ENCODE measurements at places on chromosomes 12 and 14.

DNA sequence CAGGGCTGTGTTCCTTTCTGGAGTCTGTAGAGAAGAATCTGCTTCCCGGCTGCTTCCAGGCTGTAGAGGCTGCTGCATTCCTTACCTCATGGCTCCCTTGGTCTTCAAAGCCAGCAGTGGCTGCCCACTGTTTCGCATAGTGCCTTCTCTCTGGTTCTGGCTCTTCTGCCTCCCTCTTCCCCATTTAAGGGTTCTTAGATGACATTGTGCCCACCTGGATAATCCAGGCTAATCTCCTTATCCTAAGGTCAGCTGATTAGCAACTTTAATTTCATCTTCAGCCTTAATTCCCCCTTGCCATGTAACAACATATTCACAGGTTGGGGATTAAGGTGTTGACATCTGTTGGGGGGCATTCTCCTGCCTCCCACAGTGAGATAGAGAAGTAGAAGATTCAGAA is 208.6 kb upstream of the TMTC1 start:
- DNase-seq, result no peak

DNA sequence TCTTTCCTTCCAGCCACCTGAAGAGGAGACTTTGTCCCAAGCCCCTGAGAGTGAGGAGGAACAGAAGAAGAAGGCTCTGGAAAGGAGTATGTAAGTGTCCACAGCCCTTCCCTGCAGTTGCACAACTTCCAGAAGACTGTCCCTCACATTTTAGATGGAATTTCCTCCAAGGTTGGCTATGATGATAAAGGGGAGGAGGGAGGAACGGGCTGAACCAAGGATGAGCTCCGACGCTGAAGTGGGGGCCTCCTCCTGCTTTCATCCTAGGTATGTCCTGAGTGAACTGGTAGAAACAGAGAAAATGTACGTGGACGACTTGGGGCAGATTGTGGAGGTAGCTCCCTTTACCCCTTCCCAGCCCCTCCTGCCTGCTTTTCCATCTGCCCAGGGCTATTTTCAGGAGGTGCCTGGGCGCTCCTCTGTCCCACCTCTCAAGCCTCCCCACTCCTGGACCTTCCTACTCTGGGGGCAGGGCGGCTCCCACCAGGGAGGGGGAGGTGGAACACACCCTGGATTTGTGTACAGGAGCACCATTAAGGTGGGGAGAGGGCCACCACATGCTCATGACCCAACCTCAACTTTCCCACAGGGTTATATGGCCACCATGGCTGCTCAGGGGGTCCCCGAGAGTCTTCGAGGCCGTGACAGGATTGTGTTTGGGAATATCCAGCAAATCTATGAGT is 2.3 kb downstream of the ARHGEF25 start:
- DNase-seq, result no peak

DNA sequence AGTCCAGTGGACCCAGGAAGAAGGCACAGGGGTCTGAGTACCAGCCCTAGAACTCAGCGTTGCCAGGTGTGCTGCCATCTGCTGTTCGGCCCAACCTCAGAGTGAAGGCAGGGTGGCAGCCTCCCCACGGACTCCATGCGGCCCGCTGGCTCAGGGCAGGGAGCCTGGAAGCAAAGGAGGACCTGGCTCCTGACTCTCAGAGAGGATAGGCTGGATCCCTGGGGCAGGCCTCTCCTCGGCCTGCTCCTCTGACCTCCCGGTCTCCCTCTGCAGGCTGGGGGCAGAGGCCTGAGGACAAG is 10.1 kb downstream of the MCRS1 start:
- no peak for DNase-seq

GRCh38 chr12:1047898-1048660 is 57.1 kb downstream of the ERC1 start:
- no peak for DNase-seq

DNA sequence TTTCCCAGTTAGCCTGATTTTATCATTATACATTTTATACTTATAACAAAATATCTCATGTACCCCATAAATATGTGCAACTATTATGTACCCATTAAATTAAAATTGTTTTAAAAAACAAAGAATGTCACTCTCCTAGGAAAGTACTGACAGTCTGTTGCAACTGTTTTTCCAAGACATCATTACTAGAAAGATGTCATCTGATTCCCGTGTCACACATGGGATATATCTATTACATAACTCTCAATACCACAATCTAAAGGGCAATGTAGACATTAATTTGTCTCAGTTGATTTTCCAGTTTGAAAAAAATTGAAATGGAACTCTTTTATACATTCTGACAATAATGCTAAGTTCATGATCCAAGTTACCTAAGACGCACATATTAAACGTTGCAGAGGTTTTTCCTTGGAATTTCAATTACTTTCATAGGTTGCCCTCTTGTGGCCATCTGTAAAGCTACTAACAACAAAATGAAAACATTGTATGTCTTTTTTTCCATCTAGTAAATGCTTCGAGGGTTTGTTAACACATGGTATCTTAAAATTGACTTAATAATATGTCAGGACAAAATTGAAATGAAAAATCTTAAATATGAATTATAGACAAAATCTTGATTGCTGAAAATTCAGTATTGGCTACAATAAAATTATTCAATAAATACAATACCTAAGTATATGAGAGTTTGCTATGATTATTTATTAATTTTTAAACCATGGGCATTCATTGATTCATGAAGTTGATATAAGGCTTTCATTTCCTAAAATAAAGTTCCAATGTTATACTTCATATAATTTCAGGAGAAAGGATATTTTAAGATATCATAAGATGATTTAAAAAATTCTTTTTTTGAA is 131.6 kb downstream of the PPFIA2 start:
- DNase-seq, result peak; percentile 23

DNA sequence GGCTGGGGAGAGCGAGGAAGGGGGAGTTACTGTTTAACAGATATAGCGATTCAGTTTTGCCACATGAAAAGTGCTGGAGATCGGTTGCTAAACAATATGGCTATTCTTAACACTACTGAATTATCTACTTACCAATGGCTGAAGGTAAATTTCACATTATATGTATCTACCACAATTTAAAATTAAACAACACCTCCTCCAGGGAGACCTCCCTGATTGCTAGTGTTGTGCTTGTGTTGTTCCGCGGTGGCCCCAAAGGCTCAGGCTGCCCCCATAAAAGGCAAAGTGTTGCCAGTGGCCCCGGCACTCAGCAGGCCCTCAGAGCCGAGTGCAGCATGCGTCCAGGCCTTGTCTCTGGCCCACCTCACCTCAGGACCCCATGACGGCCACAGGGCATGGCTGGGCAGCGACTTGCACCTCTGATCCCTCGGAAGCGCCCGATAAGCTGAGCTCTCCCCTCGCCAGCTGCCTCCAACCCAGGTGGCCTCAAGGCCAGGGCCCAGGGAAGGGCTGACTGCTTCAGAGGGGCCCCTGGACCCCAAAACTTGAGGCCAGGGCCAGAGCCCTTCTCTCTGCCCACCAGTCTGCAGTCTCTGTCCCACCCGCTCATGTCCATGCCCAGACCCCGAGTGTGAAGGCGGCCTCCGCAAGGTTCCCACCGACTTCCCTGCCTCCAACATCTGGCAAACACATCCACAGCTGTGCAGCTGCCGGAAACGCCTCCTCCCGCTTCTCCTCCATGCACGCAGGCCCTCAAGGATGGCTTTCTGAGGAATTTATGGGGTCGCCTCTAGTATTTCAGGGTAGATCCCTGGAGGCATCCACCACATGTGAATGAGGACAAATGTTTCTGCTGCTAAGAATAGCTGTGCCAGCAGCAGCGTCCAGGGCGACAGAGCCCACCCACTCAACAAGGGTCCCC is 60.0 kb downstream of the NCOR2 start:
- no peak for DNase-seq
